ENCODE measurements at places on chromosomes 2 and 18.

- no peak for ATAC-seq
Observed at GRCh38 chr2:60976256-60976850, 41.2 kb upstream of the PEX13 start.

GRCh38 chr2:241509155-241509784, 886 bp upstream of the STK25 start:
- no peak for ATAC-seq

GRCh38 chr2:55146263-55146662, 85.8 kb downstream of the CLHC1 start:
- ATAC-seq: no peak

- no peak for ATAC-seq
Observed at GRCh38 chr18:45175511-45175910, 439.8 kb upstream of the SLC14A2 start.

DNA sequence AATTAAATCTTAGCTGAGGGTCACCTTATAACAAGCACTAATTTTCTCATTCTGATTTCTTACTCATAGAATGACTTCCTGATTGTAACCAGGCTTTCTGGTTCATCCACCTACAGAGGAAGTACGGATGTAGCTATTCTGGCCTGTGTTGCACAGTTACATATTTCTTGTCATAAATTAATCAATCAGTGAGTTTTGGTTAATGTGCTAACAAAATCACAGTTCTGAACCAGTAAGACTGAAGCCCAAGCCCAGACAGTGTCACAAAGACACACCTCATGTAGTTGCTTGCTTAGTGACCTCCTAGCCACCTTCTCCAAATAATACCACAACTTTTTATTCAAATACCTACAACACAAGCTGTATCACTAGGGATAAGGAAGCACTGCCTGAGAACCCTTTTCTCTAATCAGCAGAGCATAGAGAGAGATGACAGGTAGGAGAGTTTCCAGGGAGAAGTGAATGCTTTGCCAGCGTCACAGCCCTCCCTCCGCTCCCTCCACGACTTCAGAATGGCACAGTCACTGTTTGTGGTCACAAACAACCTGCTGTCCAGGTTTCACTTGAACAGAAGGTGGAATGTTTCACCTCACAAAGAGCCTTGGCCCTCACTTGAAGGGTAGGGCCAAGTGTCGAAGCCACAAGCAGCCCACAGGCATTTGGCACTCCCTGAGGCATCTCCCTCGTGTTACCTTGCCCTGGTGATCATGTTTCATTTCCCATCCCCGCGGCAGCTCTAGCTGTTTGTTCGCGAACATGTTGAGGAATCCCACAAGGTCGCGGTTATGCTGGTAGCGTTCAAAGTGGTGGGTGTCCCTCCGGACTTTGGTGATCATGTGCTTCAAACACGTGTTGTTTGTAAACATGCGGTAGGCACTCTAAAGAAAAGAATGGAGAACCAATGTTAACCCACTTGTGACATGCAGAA, 120.8 kb upstream of the STK17B start:
- ATAC-seq: no peak

DNA sequence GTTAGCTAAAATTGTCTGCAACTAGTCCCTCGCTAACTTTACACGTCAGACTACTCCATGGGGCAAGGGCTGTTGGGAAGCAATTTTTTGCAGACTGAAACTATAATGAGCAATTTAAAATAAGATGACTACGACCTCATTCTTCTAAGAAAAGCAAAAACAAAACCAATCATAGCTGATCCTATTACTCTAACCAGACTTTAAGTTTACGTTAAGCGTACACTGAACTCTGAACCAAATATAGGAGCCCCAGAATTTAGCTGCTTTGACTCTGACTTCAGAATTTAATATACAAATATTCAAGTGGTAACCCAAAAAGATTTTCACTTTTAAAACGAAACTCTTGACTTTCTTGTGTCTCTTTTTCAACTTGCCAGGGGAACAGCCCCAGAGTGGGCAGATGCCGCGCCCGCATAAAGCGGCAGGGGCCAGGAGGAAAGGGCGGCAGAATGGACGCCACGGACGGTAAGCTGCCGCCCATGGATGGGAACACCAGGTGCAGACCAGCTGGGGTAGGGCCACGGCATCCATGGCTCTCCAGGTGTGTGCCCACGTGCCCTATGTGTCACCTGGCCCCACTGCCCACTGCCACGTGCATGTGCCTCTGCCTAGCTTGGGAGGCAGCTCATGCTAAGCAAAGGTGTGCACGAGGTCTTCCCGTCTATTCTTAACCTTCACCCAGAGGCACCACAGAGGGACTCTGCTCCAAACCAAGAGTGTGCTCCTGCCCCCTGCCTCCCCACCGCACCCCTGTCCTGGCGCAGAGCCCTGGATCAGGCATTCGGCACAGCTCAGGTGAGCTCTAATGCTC, 217.6 kb downstream of the HDAC4 start:
- no peak for ATAC-seq

DNA sequence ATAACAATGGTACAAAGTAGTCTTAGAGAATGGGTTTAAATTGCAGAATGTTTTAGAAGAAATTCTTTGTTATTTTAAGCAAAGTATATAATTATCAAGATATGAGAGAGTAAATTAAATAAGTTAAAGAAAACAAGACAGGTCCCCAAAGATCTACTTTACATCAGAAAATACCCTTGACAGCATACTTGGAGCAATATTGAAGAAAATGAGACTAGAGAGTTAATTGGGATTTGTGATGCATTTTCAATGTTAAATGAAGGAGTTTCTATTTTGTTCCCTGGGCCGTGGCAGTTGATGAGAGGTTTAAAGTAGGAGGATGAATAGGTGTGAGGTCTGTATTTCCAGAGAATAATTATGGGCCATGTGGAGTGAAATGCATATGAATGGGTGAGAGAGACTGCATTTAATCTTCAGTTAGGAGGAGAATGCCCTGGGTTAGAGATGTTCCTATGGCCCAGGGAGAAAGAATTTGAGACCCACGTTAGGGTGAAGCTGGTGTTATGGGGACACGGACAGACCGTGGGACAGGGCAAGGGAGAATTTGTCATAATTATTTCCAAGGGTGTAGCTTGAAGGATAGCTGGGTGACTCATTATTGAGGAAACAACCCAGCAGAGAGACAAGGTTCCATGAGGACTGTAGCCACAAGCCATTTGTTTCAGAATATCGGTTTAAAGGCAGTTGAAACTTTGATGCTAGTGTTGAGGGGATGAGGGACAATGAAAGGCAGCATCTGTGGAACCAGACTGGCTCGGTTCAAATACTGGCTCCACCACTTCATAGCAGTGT, 22.7 kb downstream of the MGAT5 start:
- no peak for ATAC-seq

GRCh38 chr2:16537347-16537746, 128.3 kb downstream of the CYRIA start:
- ATAC-seq: no peak

GRCh38 chr2:157980020-157980419, 103.9 kb upstream of the ACVR1 start:
- ATAC-seq: no peak

GRCh38 chr2:143128681-143129580, at the start of gene ARHGAP15:
TSS of gene ARHGAP15 (plus strand) at chr2:143129419.
- ATAC-seq: no peak

- ATAC-seq: peak; percentile 12
Observed at GRCh38 chr2:240623531-240624010, 1.7 kb upstream of the GPR35 start.

DNA sequence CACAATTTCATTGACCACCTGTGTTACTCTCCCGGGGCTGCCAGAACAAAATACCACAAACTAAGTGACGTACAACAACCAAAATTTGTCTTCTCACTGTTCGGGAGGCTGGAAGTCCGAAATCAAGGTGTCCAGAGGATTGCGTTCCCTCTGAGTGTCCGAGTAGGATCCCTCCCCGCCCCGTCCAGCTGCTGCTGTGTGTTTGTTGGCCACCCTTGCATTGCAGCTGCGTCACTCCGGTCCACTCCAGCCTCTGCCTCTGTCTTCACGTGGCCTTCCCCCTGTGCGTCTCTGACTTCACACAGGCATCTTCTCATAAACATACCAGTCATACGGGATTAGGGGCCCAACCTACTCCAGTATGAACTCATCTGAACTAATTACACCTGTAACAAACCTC, 251.8 kb upstream of the SMIM21 start:
- no peak for ATAC-seq
